ENCODE measurements at places on chromosomes 7 and 10.

- DNase-seq, result no peak
Observed at GRCh38 chr7:151378011-151378410, 31.8 kb downstream of the WDR86 start.

- no peak for DNase-seq
Observed at GRCh38 chr7:38907066-38907465, 1.9 kb downstream of the VPS41 start.

DNA sequence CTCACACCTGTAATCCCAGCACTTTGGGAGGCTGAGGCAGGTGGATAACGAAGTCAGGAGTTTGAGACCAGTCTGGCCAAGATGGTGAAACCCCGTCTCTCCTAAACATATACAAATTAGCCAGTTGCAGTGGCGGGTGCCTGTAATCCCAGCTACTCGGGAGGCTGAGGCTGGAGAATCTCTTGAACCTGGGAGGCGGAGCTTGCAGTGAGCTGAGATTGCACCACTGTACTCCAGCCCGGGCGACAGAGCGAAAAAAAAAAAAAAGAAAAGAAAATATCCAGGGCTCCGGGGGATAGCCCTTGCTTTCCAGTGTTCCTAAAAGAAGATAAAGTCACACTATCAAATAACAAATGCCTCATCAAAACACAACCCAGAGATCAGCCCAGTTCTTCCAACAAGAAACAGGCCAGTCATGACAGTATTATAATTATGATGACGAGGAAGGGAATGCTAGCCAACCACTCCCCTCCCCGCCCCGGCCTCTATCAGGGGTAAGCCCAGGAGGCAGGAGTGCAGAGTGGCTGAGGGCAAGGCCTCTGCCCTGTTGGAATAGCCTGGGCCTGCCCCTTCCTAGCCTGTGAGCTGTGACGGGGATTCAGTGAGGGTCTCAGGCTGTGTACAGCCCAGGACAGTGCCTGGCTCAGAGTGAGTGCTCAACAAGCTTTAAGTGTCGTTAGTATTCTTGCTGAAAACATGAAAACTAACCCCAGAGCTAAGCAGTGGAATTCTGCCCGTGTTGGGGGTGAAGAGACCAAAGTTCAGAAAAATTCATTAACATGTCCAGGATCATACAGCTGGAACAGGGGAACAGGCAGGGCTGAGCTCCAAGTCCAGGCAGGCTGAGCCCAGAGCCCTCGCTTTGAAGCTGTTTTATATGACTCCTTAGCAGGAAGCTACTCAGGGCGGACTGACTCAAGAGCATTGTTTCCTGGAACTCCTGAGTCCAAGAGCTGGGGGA is 54.3 kb downstream of the FAM241B start:
- no peak for DNase-seq

GRCh38 chr7:22653951-22654350 is 73.0 kb upstream of the IL6 start:
- no peak for DNase-seq

- DNase-seq, result no peak
Observed at GRCh38 chr7:116769546-116769945, 92.8 kb upstream of the CAPZA2 start.
